Left lobe of liver (tissue), 2 donors: ENCODE measurements at places on chromosomes 2 and 18. TPM values are rescaled to one million over a fixed set of nuclear protein-coding genes. Genes with fewer than 3 reads are reported as not detected.

The TMEM237 gene
- 2.0 TPM for total RNA-seq

The SERPINB3 gene
- total RNA-seq, result not detected

The IGFBP5 gene
- total RNA-seq, result 55.4 TPM

The NR4A2 gene
- 0.91 TPM for total RNA-seq

The ANKRD39 gene
- 9.5 TPM for total RNA-seq

The SIX3 gene
- not detected for total RNA-seq

The SERPINB5 gene
- total RNA-seq, result not detected

The DTNA gene
- 1.6 TPM for total RNA-seq

The AQP12A gene
- total RNA-seq, result not detected

The TRIB2 gene
- total RNA-seq, result 13.8 TPM

The KIF1A gene
- total RNA-seq, result 1.1 TPM

The ARHGEF33 gene
- total RNA-seq, result 0.10 TPM

The GTF2A1L gene
- not detected for total RNA-seq

The EPHA4 gene
- 1.7 TPM for total RNA-seq

The APCDD1 gene
- total RNA-seq, result 0.58 TPM

The APOB gene
- 2,405 TPM for total RNA-seq

The C2orf80 gene
- total RNA-seq, result not detected

The PIK3C3 gene
- total RNA-seq, result 17.5 TPM

The GALR1 gene
- not detected for total RNA-seq

The PLEK gene
- 2.9 TPM for total RNA-seq
